Natural killer cell treated with Interleukin-12 subunit alpha and Interleukin-12 subunit beta and Interleukin-15 and Interleukin-18, amount 100 ng/mL, for 72 hours (primary cell): ENCODE measurements at places on chromosomes 4 and X.

GRCh38 chr4:26257850-26258249 lies 63.0 kb upstream of the RBPJ start:
- peaks cover 16% of the 10 kb centered on the region for H3K27me3 ChIP-seq
- DNase-seq, result no peak
- no peak overlapping the region for H3K27ac ChIP-seq
- H3K4me3 ChIP-seq, result no peak overlapping the region
- H3K36me3 ChIP-seq, result no peaks in the 10 kb centered on the region
- no peaks in the 10 kb centered on the region for H3K4me1 ChIP-seq

GRCh38 chr4:79209081-79209480 lies 116.8 kb downstream of the NAA11 start:
- H3K36me3 ChIP-seq, result no peaks in the 10 kb centered on the region
- H3K27me3 ChIP-seq, result no peaks in the 10 kb centered on the region
- H3K4me1 ChIP-seq, result no peaks in the 10 kb centered on the region
- no peak overlapping the region for H3K27ac ChIP-seq

GRCh38 chr4:162401021-162401420 lies 237.2 kb upstream of the FSTL5 start:
- DNase-seq, result no peak
- no peaks in the 10 kb centered on the region for H3K4me1 ChIP-seq
- no peak overlapping the region for H3K4me3 ChIP-seq
- no peaks in the 10 kb centered on the region for H3K27me3 ChIP-seq

DNA sequence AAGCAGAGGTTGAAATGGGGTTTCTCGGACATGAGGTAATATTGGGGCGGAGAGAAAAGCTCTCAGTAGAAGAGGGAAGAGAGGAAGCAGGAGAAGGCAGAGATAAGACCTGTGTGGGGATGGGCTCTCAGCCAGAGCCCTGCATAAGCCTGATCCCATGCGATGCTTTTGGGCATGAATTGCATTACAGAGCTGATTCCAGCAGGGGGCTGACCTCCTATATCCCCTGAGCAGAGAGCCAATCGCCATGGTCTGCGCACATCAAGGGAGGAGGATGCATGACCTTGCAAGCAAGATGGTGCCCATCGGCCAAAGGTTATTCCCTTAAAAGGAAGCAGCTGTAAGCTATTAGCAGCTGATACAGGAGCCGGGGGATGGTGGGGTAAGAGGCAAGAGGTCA lies 7.6 kb downstream of the ANOS1 start:
- no peaks in the 10 kb centered on the region for H3K4me1 ChIP-seq
- DNase-seq, result no peak
- H3K27ac ChIP-seq, result no peak overlapping the region

- no peaks in the 10 kb centered on the region for H3K36me3 ChIP-seq
- H3K27me3 ChIP-seq, result peaks cover 7% of the 10 kb centered on the region
- no peak for DNase-seq
- no peak overlapping the region for H3K4me3 ChIP-seq
Measured at GRCh38 chr4:173934201-173934600, 349.3 kb downstream of the FBXO8 start.

- no peaks in the 10 kb centered on the region for H3K36me3 ChIP-seq
- no peak overlapping the region for H3K4me3 ChIP-seq
- peaks cover 6% of the 10 kb centered on the region for H3K27me3 ChIP-seq
- DNase-seq, result no peak
Measured at GRCh38 chrX:49838374-49838773, 9.3 kb downstream of the PAGE4 start.

GRCh38 chrX:107484002-107484726 lies 34.7 kb downstream of the FRMPD3 start:
- no peak overlapping the region for H3K27ac ChIP-seq
- H3K4me1 ChIP-seq, result peaks cover 26% of the 10 kb centered on the region
- peaks cover 6% of the 10 kb centered on the region for H3K27me3 ChIP-seq
- no peak overlapping the region for H3K4me3 ChIP-seq
- no peak for DNase-seq

DNA sequence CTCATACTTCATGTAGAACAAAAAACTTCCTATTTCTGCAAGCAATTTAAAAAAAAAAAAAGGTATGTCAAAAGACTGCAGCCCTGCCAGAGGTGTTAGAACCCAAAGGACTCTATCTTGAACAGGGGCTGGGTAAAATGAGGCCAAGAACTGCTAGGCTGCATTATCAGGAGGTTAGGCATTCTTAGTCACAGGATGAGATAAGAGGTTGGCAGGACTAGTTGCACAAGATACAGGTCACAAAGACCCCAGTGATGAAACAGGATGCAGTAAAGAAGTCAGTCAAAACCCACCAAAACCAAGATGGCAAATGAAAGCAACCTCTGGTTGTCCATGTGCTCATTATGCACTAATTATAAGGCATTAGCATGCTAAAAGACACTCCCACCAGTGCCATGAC lies 104.1 kb downstream of the ANOS1 start:
- H3K27me3 ChIP-seq, result no peaks in the 10 kb centered on the region
- H3K27ac ChIP-seq, result no peak overlapping the region
- H3K4me3 ChIP-seq, result no peak overlapping the region
- DNase-seq, result no peak
- H3K4me1 ChIP-seq, result no peaks in the 10 kb centered on the region
- H3K36me3 ChIP-seq, result no peaks in the 10 kb centered on the region

DNA sequence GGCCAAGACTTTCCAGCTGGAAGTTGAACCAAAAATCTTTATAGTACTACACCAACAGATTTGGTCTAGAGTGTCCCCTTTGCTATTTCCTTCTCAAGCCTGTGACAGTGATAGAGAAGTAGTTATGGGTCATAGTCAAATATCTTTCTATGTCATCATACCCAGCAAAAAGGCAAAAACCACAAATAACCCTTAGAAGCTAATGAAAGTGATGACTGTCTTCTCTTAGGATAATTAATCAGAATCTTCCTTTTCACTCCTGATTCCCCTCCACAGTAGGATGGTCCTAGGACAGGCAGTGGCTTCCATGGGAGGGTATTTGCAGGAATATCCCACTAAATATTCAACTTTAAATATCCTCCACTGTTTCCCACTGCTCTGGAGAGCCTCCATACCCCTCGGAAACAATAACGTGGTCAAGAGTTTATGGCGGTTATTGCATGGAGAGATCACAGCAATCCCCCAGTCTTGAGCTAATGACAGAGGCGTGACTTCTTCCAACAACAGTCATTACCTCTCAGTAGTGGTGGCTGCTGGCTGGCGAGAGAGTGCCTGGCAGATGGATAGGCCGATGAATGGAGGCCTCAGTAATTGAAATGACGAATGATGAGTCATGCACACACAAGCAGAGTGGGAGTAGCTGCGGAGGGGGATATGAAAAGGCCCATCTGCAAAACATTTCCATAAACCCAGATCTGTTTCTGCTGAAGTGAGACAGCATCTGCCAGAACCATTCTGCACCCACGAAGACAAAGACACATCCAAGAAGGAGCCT lies 154.9 kb downstream of the STK32B start:
- H3K4me1 ChIP-seq, result no peaks in the 10 kb centered on the region
- H3K27ac ChIP-seq, result no peak overlapping the region
- H3K27me3 ChIP-seq, result peaks cover 6% of the 10 kb centered on the region
- no peaks in the 10 kb centered on the region for H3K36me3 ChIP-seq
- no peak overlapping the region for H3K4me3 ChIP-seq

DNA sequence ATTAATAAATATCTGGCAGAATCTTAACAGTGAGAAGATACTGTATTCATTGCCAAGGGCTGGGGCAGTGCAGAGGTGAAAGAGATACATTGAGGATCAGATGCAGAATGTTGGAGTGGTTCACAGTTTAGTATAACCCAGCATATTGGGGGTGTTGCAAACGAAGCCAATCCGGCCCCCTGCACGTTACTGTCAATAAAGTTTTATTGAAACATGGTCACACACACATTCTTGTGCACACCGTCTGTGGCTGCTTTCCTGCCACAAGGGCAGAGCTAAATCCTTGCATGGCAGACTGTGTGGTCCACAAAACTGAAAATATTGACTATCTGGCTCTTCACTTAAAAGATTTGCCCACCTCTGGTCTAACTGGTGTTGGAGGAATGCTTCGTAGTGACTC lies 119.7 kb downstream of the SHOX start:
- no peak overlapping the region for H3K4me3 ChIP-seq
- DNase-seq, result no peak
- H3K36me3 ChIP-seq, result peaks cover 4% of the 10 kb centered on the region
- no peaks in the 10 kb centered on the region for H3K4me1 ChIP-seq
- peaks cover 3% of the 10 kb centered on the region for H3K27me3 ChIP-seq
- H3K27ac ChIP-seq, result no peak overlapping the region

DNA sequence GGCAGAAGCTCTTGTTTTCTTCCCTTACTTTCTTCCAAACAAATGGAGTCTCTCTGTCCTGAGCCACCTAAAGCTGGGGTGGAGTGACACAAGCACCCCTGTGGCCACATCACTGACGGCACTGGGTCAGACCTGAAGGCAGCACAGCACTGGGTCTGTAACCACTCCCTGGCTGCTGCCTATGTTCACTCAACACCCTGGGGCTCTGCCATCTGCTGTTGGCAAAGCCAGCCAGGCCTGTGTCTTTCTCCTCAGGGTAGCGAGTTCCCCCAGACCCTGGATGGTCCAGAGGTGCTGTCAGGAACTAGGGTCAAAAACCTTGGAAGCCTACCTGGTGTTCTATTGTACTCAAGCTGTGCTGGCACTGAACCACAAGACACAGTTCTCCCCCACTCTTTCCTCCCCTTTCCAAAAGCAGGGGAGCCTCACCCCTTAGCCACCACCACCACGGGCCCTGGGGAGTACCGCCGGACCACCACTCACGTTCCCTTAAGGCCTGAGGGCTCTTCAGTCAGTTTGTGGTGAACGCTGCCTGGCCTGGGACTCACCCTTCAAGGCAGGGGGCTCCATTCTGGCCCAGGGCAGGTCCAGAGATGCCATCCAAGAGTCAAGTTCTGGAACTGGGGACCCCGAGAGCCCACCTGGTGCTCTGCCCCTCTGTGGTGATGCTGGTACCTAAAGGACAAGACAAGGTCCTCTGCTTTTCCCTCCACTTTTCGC lies 31.5 kb downstream of the TMEM271 start:
- H3K4me3 ChIP-seq, result no peak overlapping the region
- no peaks in the 10 kb centered on the region for H3K4me1 ChIP-seq
- H3K36me3 ChIP-seq, result peaks cover 15% of the 10 kb centered on the region
- DNase-seq, result no peak
- peaks cover 20% of the 10 kb centered on the region for H3K27me3 ChIP-seq

- no peak overlapping the region for H3K4me3 ChIP-seq
- H3K36me3 ChIP-seq, result no peaks in the 10 kb centered on the region
- H3K27ac ChIP-seq, result no peak overlapping the region
Measured at GRCh38 chrX:67780694-67781109, 236.9 kb downstream of the AR start.
